Kidney tubule cell (primary cell): ENCODE measurements at places on chromosomes 11 and 22.

DNA sequence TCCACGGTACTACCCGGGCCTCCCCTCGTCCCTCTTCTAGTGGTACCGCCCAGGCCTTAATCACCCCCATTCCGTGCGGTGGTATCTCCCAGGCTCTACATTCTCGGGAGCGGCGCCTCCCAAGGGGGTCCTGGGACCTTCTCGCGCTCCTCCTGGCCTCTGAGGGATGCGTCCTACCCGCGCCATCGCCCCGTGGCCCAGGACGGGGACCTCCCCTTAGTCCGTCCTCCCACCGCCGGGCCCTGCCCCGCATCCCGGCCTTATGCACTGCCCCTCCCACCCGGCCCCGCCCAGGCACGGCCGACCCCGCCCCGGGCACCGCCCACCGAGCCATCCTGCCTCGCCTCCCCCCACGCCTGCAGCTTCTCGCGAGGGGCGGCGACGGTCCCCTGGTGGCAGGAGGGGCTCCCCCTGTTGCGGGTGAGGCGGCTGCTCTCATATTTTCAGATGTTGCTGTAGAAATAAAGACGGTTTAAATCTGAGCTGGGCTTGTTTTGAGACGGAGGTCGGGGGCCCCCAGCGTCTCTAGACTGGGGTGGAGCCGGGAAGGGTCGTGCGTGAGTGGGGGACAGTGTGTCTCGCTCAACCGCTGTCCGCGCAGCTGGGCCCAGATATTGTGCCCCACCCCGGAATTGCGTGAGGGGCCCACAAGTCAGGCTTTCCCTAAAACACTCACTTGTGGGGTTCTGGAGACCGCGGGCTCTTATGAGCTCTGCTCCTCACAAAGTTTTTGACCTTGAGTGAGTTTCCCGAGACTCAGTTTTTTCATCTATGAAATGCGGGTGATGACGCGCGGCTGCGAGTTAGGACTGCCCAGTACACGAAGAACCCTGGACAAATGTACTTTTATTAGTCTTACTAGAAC, 828 bp upstream of the RAB1B start:
- peak; percentile 80 for DNase-seq

- no peak for DNase-seq
Observed at GRCh38 chr11:103709371-103709770, 327.1 kb upstream of the DDI1 start.

GRCh38 chr22:22214819-22215329, 29.7 kb upstream of the VPREB1 start:
- DNase-seq, result peak; percentile 10

GRCh38 chr11:64923151-64923661, 1.3 kb upstream of the PPP2R5B start:
- no peak for DNase-seq

DNA sequence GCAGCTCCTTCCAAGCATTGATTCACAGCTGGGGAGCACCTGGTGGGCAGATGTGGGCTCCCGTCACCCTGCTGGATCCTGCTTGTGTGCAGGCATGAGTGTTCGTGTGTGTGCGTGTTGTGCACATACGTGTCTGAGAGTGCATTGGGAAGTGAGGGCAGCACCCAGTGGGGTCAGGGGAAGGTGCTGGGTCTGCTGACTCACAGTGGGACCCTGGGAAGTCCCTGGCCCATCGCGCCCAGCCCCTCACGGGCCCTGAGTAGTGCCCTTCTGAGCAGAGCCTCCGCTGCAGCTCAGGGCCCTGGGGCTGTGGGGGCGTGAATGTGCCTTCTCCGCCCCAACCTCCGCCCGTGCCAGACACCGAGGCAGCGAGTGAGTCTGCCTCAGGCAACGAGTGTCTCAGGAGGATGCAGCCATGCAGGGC, 36.8 kb downstream of the WNT11 start:
- no peak for DNase-seq

DNA sequence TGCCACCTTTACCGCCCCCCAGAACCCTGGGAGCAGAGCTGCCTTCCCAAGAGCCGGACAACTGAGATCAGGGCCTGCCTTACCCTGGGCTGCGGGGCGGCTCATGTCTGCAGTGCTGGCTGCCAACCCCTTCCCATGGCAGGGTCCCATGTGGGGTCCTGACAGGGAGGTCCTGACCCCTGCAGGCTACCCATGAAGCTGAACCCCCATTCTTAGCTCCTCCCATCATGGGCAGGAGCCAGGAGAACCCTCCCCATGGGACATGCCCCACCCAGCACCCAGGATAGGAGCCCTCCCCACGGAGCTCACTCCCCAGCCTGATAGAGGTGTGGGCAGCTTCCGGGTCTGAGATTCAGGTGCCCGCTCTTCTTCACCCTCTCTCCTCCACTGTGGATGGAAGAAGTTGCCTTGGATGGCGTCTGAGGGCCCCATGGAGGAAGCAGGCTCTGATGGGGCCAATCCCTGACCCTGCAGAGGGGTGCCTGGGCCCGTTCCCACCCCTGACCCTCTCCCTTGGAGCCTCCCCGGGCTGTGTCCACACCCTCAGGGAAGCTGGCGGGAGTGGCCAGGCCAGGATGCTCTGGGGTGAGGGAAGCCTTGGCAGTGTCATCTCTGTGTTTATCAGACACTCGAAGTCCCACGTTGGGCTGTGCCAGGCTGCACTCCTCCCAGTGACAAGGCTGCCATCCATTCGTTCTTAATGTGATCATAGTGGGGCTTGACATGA, 1508.2 kb downstream of the BRD1 start:
- DNase-seq, result no peak

DNA sequence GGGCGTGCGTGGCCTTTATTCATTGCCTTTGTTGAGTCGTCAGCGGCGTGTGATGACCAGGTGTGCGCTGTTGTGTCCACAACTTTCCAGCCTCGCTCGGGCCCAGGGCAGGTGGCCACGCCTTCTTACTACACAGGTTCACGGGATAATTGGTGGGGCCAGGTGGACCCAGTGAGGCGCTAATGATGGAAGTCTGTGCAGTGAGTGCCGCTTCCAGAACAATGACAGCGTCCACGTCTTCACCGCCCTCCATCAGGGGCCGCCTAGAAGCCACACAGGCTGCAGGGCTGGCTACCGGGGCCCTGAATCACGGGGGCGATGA, 1197.3 kb downstream of the BRD1 start:
- DNase-seq, result no peak

DNA sequence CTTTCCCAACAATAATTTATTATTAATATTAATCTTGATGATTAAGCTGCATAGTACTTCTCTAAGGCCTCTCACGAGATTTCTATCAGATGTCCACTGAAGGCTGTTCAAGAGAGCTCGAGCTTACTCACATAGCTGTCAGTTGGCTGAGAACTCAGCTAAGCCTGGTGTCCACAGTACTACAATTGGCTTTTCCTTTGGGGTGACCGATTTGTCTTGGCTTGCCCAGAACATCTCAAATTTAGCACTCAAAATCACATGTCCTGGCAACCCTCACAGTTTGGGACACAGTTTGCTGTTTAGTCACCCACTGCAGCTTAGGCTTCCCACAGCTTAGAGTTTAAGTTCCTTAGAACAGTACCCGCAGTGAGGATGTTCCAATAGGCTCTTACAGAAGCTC, 96.5 kb downstream of the LUZP2 start:
- DNase-seq, result no peak

GRCh38 chr22:46131151-46131587, 19.2 kb upstream of the PPARA start:
- no peak for DNase-seq

DNA sequence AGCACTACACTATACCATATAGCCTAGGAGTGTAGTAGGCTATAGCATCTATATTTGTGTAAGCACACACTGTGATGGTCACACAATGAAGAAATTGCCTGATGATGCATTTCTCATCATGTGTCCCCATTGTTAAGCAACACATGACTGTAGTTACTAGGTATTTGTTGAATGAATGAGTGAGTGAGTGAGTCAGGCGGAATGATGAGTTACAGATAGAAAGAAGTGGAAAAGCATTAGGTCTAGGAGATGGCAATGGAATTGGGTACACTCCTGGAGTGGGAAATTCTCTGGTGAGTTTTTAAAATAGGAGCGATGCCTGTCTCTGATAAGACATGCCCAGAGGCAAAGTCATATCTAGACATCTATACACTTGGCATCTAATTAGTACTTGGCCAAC, 160.5 kb upstream of the TBCEL start:
- DNase-seq, result peak; percentile 51

- DNase-seq, result no peak
Observed at GRCh38 chr11:104556606-104557301, 341.5 kb downstream of the CASP12 start.

DNA sequence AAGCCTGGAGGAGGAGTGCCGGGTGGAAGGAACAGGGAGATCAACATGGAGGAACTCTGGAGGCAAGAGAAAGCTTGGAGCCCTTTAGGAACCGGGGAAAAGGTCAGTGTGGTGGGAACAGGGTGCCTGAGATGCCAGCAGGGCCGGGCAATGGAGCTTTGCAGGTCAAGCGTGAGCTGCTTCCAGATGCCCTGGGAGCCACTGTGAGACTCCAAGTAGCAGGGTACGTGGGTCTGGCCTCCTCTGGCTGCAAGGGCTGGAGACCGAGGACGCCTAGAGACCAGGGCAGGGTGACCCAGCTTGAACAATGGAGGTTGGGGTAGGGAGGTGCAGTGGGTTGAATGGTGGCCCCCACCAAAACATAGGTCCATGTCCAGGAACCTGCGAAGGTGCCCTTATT, 15.6 kb upstream of the EMID1 start:
- no peak for DNase-seq

GRCh38 chr11:57306161-57306876, 18.4 kb downstream of the TNKS1BP1 start:
- no peak for DNase-seq

- DNase-seq, result peak; percentile 54
Observed at GRCh38 chr22:31680861-31681341, 18.9 kb upstream of the PISD start.

DNA sequence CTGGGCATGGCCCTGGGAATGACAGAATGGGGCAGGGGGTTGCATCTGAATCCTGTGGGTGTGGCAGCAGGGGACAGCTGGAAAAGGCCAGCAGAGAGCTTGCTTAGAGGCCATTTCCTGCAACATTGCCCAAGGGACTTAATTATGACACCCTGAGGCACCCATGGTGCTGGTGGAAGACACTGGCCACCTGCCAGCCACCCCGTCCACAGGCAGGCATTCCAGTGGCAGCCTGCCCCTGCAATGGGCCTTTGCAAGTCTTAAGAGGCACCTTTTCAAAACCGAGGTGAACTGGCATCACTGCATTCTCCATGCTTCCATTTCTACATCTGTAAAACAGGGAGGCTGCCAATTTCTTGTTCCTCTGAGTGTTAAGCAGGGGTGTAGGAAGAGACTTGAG, 21.6 kb upstream of the SUSD2 start:
- no peak for DNase-seq

DNA sequence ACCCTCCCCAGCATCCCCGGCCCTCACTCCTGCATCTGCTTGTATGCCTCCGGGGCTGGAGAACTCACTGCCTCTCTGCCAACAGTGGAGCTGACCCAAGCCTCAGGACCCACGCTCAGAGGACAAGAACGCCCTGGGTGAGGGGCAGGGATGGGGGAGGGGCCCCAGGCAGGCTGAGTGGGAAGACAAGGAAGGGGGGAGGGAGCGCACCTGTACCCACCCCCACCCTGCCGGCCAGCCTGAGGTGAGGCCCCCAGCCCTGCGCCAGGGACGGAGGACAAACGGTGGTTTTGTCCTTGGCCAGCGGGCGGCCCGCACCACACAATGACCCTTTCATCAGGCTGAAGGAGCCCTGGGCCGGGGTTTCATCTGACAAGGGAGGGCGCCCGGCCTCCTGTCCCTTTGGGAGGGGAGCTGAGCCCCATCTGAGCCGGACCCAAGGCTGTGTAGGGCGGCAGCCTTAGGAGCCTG, 10.0 kb downstream of the WNT7B start:
- no peak for DNase-seq
